Suppressor macrophage treated with lipopolysaccharide for 4 hours (primary cell): ENCODE measurements at places on chromosomes 1 and 21.

- DNase-seq, result peak; percentile 56
These were observed 12.1 kb downstream of the FOXD2 start for GRCh38 chr1:47449822-47450552.

DNA sequence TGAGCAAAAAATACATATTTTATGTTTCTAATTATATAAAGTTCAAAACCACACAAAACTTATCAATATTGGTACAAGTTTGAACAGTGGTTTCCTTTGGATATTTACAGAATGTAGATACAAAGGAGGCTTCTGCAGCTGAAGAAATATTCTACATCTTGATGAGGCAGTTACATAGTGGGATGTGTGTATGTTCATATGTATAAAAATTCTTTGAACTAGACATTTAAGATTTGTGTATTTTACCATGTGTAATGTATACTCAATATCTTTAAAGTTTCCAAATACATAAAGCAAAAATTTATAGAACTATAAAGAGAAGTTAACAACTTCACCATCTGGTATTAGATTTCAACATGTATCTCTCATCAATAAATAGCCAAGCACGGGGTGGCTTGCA lies 80.7 kb upstream of the TNFSF4 start:
- DNase-seq, result no peak

GRCh38 chr1:232985882-232986526 lies 35.6 kb downstream of the NTPCR start:
- DNase-seq, result no peak

DNA sequence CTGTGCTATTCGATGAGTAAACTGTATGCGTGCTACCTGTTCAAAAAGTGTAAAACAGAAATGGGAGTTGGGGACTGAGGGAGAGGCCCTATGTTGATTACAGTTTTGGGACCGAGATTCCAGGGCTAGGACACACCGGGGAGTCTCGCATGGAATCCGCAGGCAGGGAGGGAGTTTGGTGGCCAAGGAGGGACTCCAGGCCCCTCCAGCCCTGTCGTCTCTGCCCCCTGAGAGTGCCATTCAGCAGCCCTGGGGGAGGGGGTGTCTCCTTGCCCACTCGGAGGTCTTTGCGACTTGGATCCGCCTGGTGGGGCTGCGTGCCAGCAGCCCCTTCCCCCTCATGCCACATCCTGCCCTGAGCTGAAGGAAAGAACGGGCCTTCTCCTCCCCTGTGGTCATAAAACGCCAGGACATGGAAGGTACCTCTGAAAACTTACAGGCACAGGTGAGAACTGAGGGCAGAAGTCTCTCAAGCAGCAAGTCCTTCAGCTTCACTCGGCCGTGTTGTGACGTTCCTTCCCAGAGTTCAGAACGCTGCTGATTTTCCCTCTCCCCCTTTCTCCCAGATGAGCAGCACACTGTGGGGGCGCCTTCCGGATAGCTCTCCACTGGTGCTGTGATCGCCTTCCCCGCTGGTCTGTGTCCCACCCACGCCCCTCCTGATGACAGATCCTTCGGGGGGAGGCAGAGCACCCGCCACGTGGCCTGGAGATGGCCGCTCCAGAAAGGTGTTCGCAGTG lies 141.4 kb downstream of the PEX14 start:
- DNase-seq, result no peak

GRCh38 chr1:41534181-41535076 lies 49.9 kb upstream of the EDN2 start:
- DNase-seq, result no peak

DNA sequence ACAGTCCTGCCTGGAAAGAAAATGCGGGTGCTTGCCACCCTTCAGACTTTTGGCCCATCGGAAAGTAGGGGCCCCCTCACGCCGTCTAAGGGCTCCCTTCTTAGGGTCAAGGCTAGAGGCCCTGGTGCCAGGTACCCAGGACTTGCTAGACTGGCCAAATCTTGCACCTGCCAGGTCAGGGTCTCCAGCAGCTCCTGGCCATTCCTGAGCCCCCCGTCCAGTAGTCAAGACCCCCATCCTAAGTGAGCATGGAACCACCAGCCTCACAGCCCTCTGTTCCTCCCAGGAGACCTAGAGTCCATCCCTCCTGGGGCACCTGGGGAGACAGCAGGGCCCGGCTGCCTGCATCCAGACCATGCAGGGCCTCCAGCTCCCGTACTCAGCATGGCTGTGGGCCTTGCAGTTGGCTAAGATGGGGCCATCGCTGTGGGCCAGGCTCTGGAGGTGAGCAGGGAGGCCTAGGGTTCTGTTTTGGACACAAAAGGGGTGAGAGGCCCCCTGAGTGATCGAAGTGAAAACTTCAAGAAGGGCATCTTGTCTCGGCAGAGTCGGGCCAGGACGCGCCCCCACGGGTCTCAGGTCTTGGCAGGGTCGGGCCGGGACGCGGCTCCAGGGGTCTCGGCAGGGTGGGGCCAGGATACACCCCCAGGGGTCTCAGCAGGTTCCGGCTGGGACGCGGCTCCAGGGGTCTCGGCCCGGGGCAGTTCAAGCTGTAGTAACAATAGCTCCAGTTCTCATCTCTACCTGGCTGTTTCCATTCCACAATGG lies 5.9 kb downstream of the FNDC10 start:
- no peak for DNase-seq

GRCh38 chr1:168833801-168834224 lies 104.8 kb upstream of the DPT start:
- DNase-seq, result no peak

DNA sequence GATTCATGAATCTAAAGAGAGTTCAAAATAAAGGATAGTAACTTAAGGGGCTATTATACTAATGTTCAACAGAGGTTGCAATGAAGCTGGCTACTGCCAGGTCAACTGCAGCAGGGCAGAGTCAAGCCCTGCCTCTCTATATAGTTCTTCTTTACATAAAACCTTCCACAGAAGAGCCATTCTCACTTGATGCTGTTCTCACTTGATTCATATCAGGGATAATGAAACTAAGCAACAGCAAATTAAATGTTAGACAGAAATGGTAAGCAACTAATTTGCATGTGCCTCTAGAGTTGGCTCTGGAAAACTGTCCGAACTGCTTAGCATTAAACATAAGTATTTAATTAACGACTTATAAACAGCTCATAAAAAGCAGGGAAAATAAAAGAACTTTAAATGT lies 17.4 kb downstream of the CCSAP start:
- peak; percentile 7 for DNase-seq

- DNase-seq, result no peak
These were observed 2.5 kb downstream of the COL6A2 start for GRCh38 chr21:46100426-46100825.

DNA sequence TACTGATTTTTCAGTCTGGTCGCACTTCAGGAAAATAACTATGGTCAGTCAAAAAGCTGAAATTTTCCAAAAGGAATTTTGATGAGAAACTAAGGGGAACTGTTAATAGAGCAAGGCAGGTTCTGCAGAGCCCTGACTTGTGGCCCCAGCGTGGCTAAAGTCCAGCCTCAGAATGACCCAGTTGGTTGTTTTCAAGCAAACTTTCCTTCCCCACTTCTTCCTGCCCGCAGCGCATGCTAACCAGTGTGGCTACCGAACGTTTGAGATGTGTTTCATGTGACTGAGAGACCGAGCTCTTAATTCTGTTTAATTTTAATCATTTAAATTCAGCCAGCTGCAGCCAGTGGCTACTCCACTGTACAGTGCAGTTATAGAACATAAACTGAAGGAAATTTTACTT lies 6.2 kb upstream of the IL10RB start:
- peak; percentile 45 for DNase-seq

GRCh38 chr1:157311730-157312081 lies 173.5 kb upstream of the ETV3 start:
- peak; percentile 7 for DNase-seq

DNA sequence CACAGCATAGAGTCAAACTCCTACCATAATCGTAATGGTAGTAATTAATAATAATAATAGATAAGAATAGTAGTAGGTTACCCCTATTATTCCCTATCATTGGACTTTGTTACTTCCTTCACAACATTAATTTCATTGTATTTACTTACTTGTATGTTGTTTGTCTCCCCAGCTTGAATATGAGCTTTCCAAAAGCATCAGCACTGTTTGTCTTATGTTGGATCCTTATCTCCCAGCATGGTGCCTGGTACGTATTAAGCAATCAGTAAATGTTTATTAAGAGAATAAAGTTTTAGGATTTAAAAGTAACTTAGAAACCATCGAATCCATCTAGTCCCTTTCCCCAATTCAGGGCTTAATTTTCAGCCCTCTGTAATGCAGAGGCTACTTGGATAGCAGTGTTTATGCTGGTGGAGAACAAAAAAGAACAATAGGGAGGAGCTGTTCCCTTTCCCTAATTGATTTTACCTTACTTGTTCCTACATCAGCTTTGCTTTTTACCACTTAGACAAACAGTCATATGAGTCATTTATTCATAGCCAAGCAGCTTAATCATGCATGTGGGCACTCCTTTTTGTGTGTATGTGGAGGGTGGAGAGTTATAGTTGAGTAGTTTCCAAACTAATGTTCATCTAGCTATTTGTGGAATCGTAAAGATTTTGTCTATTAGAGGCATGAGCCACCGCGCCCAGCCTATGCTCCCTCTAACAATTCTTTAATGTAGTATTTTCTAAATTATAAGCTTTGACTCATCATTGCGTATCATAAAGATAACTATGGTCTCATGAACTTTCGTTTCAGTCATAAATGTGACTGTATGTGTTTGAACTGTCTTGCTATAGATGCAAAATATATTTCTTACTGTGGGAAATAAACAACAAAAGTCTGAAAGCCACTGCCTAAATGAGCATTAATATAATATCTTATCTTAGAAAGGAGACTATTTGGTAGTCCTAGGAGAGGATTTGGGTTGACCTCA lies 20.9 kb upstream of the DR1 start:
- DNase-seq, result no peak

- DNase-seq, result no peak
These were observed 67.3 kb upstream of the MAP10 start for GRCh38 chr1:232737917-232738316.

- DNase-seq, result peak; percentile 98
These were observed 14.4 kb downstream of the FHAD1 start for GRCh38 chr1:15261155-15262002.

GRCh38 chr1:190119683-190120082 lies 358.0 kb downstream of the BRINP3 start:
- DNase-seq, result no peak

- DNase-seq, result no peak
These were observed 8.0 kb upstream of the IRF6 start for GRCh38 chr1:209813902-209814301.

GRCh38 chr1:225745273-225745672 lies 32.4 kb upstream of the SRP9 start:
- no peak for DNase-seq

DNA sequence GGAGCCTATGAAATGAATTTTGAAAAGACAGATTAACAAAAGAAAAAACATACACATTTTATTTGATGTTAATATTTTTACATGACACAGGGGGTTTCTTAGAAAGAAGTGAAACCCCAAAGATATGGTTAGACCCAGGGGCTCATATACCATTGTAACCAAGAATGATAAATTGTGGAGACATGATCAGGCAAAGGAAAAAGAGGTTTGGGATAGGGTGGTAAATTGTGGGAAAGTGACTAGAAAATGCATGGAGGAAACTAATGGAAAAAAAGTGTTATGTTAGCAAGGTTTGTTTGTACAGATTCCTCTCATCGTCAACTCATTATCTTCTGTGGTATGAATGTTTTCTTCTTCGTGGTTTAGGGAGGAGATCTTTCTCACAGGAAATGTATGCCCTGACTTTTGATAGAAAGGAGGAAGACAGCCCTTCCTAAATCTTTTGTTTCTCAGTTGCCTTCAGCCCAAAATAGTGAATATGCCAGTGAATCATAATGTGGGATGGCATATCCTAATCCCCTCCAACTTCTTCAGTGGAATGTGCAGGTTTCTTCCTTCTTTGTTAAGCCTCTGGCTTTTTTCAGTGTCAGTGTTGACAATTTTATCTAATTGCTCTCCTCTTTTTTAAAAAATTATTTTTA lies 140.4 kb upstream of the UBE2U start:
- DNase-seq, result no peak

GRCh38 chr1:21292503-21292983 lies 2.3 kb upstream of the ECE1 start:
- DNase-seq, result peak; percentile 32

- DNase-seq, result no peak
These were observed 122.6 kb upstream of the ZNHIT6 start for GRCh38 chr1:85830837-85831236.

DNA sequence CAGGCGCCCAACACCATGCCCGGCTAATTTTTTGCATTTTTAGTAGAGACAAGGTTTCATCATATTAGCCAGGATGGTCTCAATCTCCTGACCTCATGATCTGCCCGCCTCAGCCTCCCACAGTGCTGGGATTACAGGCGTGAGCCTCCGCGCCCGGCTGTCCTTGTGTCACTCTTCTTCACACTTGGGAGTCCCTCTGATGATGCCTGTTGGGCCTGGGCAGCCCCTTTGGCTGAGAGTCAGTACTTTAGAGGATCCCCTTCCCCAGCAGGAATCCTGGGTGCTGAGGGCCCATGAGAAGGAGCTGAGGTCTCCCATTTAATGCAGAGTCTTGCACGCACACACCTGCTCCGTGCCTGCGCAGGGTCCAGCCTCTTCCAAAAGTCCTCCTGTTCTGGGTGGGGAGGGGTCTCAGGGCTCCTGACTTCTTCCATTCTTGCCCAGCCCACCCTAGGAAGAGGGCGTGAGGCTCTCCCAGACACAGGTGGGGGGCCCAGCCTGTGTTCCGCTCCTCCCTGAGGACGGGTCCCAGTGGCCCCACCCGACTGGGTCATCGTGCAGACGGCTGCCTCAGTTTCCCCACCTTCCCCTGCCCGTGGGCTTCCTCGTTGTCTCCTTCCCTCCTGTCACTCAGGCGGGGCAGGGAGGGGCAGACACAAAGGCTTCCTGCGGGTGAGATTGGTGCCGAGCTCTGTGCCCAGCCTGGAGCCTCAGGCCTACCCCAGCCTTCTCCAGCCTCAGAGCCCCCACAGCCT lies 3.9 kb downstream of the TTLL10 start:
- no peak for DNase-seq

GRCh38 chr1:91768786-91769725 lies 116.9 kb downstream of the TGFBR3 start:
- DNase-seq, result no peak

- no peak for DNase-seq
These were observed 66.0 kb upstream of the LAPTM5 start for GRCh38 chr1:30823627-30823968.

- DNase-seq, result no peak
These were observed 5.7 kb upstream of the ARL8A start for GRCh38 chr1:202150187-202150586.

DNA sequence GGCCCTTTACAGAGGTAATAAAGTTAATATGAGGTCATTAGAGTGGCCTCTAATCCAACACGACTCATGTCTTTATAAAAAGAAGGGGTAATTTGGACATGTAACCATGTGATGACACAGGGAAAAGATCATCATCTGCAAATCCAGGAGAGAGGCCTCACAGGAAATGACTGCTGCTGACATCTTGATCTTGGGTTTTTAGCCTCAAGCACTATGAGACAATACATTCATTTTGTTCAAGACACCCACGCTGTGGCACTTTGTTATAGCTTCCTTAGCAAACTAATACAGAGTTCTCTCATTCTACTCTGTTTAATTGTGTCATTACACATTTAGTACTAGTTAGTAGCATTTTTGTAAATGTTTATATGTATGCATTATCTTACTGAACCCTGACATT lies 64.0 kb upstream of the RUNX1 start:
- DNase-seq, result peak; percentile 59

GRCh38 chr1:78370356-78370755 lies 120.4 kb upstream of the PTGFR start:
- DNase-seq, result no peak
